Stimulated activated CD4-positive, alpha-beta T cell treated with anti-CD3 and anti-CD28 coated beads, Interleukin-4, amount 100 ng/mL, for 48 hours (primary cell): ENCODE measurements at places on chromosomes 1 and 21.

GRCh38 chr1:58104960-58105359 lies 441.6 kb downstream of the OMA1 start:
- DNase-seq = no peak

- no peak for DNase-seq
Measured at GRCh38 chr1:1917995-1918900, 831 bp downstream of the TMEM52 start.

GRCh38 chr1:228511546-228512445 lies 24.6 kb downstream of the RNF187 start:
- no peak for DNase-seq

DNA sequence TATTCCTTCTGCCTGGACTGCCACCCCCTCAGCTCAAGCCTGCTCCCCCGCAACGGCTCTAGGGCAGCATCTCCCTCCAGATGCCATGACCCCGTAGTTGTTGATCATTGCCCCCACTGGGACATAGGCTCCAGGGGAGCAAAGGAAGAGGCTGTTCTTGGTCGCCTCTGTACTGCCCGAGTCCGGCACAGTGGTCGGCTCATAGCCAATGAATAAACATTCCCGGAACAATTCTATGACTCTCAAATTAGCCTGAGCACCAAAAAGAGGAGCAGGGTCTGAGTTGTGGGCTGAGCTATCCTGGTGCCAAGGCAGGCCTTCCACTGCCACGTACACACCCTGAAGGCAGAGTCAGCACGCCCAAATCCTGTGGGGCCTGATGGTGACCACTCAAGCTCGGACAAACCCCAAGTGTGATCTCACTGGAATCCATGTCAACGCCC lies 33.1 kb downstream of the CAPZB start:
- DNase-seq = no peak

GRCh38 chr1:6970221-6970620 lies 185.0 kb downstream of the CAMTA1 start:
- no peak for DNase-seq

GRCh38 chr1:94714552-94714951 lies 105.6 kb upstream of the SLC44A3 start:
- DNase-seq = no peak

DNA sequence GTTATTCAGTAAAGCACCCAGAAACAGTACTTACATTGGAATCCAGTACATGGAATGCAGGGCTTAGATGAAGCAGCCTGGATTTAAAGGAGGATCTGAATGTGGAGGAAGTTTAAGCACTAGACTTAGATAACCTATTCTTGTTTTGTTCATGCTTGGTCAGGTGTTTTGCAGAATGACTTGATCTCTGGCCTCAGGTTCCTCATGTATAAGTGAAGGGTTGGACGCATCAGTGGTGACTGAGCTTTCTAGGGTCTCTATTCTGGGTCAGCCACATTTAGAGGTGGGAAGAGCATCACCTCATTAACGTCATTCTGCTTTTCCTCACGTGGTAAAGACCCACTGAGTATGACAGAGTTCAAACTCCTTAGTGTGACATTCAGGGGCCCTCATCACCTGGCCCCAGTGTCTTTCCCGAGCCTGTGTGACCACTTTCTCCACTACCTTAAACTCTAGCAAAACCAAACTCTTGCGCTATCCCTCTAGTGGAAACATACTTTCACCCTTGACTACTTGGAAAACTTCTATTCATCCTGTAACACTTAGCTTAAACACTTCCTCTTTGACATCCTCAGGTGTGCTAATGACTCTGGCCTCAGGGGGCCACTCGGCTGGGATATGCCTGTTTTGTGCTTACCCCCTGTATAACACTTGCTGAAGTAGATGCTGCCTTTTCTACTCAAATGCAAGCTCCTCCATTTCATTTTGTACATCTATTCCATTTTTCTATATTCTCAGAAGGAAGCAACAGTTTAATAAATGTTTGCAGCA lies 871 bp upstream of the ERICH3 start:
- DNase-seq = no peak

DNA sequence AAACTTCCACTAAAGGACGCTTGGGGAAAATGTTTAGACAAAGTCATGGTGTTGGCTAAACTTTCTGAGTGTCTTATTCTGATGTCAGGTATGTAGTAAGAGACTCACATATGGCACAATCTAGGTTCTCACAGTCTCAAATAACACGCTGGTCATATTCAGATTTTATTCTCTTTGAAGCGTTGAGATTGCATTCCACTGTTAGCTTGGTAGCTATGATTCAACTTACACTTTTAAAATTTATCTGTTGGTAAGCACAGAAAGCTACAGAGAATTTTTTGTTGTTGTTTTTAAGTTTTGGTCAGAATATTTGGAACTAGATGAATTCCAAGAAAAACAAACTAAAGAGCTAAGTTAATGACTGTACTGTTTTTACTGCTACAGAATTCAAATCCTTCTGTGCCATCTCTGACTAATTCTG lies 126.7 kb downstream of the PRRX1 start:
- DNase-seq = no peak

DNA sequence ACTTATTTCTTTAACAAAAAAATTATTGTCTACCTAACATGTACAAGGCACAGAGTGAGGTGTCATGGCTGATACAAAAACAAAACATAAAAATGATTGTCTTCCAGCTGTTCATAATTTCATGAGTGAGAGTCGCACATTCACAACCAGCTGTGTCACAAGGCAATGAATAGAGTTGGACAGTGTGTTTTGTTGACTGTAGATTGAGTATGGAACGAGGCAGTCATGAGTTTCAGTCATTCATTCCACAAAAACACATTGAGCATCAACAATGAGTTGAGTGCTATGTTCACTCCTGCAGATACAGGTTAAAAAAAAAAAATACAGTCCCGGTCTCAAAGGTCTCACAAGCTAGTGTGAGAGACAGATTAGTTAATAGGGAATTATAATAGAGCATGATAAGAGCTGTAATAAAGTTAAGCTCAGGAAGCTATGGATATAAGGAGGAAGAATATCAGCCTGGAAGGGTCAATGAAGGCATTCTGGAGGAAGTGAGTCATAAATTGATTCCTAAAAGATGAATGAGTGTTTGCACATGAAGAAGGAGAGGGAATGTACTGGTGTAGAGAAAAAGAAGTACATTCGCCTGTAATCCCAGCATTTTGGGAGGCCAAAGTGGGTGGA lies 47.8 kb upstream of the ARHGAP29 start:
- no peak for DNase-seq

- DNase-seq = no peak
Measured at GRCh38 chr1:41648844-41649243, 164.4 kb upstream of the EDN2 start.

- no peak for DNase-seq
Measured at GRCh38 chr1:21246905-21247642, 43.2 kb downstream of the ECE1 start.

DNA sequence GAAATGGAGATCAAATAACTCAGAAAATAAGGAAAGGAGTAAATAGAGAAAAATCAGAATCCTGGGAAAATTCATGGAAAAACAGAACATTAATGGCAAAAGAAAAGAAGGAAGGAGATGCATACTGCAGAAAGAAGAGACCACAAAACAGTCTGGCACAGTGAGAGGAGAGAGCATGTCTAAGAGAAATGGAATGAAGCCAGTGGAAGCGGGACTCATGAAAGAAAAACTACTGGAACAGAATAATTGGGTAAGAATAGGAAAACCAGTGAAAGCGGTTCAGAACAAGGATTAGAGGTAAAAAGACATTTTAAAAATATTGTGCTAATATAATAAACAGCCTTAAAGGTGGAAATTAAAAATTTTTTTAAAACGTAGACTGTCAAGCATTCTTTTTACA lies 93.6 kb upstream of the GREM2 start:
- no peak for DNase-seq

GRCh38 chr1:40855513-40855912 lies 6.7 kb downstream of the CITED4 start:
- no peak for DNase-seq

DNA sequence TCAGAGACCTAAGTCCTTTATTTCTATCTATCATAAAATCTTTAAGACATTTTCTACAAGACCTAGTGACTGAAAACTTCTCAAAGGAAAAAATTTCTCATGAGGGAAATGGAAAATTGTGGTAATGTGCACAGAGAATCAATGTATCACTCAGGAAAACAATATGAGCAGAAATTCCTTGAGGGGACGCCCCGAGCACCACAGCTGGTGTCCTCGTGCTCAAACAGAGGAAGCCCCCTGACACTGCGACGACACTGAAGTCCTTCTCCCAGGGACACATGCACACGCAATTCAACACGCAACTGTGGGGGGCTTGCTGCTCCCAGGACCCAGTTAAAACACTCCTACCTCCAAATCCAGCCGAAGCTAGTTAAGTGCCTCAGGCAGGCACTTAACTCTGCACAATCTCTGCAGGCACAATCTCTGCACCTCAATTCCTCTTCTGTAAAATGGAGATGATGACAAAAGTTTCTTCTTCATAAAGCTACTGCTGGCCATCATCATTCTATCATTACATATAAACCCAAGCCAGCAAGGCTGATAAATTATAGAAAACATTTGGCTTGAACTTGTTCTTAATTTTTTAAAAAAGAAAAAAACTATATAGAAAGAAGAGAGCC lies 16.0 kb downstream of the ZBTB17 start:
- no peak for DNase-seq

GRCh38 chr1:11615090-11615489 lies 39.1 kb downstream of the FBXO2 start:
- DNase-seq = no peak

GRCh38 chr1:2455757-2456156 lies 20.3 kb upstream of the PLCH2 start:
- DNase-seq = no peak

DNA sequence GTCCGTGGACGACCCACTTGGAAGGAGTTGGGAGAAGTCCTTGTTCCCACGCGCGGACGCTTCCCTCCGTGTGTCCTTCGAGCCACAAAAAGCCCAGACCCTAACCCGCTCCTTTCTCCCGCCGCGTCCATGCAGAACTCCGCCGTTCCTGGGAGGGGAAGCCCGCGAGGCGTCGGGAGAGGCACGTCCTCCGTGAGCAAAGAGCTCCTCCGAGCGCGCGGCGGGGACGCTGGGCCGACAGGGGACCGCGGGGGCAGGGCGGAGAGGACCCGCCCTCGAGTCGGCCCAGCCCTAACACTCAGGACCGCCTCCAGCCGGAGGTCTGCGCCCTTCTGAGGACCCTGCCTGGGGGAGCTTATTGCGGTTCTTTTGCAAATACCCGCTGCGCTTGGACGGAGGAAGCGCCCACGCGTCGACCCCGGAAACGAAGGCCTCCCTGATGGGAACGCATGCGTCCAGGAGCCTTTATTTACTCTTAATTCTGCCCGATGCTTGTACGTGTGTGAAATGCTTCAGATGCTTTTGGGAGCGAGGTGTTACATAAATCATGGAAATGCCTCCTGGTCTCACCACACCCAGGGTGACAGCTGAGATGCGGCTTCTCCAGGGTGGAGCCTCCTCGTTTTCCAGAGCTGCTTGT lies 32.4 kb downstream of the PRMT2 start:
- no peak for DNase-seq

- peak; percentile 3 for DNase-seq
Measured at GRCh38 chr1:35808450-35809113, 766 bp downstream of the AGO4 start.

DNA sequence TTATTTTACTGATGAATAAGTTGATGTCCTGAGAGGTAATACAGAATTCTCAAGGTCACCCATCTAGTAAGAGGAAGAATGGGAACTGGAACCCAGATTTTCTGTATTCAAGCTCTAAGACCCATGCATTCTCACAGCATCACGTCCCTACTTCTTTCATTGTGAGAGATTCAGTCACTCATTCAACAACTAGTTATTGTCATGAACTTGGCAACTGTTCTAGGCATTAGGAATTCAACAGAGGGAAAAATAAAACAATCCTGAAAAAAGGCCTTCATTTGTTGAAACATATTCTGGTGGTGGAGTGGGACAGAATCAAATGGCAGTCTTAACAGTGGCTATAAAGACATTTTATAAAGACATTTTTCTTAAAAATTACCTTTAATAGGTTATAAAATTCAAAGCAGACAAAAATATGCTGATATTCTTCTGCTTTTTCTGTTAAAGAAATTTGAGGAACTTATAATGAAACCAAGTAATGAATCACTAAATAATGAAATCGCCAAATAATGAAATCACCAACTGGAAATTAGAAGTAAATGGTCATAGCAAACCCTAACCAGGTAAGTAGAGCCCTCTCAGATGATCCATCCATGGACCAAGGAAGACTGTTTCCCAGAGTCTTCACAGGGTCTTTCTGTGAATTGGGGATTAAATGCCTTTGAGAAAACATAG lies 136.5 kb upstream of the DPYD start:
- no peak for DNase-seq

DNA sequence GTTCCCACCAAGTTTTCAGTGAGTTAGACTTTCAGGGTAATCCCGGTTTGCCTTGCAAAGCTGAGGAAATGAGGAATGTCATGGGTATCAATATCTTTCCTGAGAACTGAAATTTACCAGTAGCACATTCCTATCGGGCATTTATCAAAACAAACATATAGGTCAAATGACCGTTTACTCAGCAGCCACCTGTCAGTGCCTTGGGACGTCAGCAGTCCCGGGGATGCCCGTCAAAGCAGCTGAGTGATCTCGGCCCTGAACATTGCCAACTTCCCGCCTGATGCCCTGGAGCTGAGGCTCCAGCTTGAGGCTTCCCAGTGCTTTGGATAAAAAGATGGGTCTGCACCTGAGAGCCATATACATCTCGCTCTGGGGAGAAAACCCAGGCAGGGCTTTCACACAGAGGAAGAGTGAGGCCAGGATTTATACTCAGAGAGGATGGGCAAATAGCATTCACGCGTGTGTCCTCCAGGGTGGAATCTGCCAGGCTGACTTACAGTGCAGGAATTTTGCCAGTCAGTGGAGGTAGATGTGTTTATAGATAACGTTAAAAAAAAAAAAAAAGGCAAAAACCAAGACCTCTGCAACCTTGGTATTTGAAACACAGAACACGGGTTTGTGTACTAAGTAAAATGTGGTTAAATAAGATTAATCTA lies 435.7 kb upstream of the VAMP3 start:
- DNase-seq = no peak

DNA sequence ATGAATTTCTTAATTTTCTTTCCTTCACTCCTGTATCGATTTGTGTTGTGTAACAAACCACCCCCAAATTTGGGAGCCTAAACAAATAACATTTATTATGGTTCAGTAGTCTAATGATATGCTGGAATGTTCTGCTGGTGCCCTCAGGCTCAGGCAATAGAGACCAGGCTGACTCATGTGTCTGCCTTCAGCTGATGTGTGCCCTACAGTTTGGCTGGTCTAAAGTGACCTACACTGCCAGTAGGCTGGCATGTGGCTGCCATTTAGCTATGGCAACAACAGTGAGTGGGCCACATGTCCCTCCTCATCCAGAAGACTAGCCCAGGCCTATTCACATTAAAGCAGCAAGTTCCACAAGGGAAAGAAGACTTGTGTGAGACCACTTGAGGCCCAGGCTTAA lies 115.8 kb downstream of the PTPRC start:
- no peak for DNase-seq

- no peak for DNase-seq
Measured at GRCh38 chr1:58870298-58870676, 86.4 kb upstream of the JUN start.

GRCh38 chr1:36384542-36385409 lies 948 bp downstream of the STK40 start:
- DNase-seq = no peak
